Activated CD8-positive, alpha-beta T cell treated with anti-CD3 and anti-CD28 coated beads, Interleukin-2, amount 10 ng/mL, durations not matched to agents 7 days and 5 days (primary cell): ENCODE measurements at places on chromosomes 7 and 10. TPM values are rescaled to one million over a fixed set of nuclear protein-coding genes. Genes with fewer than 3 reads are reported as not detected.

DNA sequence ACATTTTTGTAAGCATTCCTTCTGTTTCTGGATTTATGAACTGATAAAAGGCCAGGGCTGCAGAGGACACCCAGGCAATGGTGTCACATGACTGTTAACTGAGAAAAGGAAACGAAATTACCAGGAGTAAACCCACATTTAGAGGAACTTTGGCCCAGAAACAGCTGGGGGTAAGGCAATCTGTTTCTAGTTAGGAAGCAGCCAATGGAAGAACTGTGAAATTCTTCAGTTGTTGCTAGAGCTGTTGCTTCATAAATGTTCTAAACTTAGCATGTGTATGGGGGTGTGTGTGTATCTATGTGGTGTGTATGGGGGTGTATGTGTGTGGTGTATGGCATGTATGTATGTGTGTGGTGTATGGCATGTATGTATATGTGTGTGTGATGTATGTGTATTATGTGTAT is 11.8 kb upstream of the PDCD4 start:
- peak overlapping the region; percentile 53 for H3K4me3 ChIP-seq
- H3K4me1 ChIP-seq = peaks cover 85% of the 10 kb centered on the region
- H3K36me3 ChIP-seq = peaks cover 8% of the 10 kb centered on the region
- peak overlapping the region; percentile 92 for H3K27ac ChIP-seq
- DNase-seq = peak; percentile 19
- H3K27me3 ChIP-seq = no peaks in the 10 kb centered on the region

DNA sequence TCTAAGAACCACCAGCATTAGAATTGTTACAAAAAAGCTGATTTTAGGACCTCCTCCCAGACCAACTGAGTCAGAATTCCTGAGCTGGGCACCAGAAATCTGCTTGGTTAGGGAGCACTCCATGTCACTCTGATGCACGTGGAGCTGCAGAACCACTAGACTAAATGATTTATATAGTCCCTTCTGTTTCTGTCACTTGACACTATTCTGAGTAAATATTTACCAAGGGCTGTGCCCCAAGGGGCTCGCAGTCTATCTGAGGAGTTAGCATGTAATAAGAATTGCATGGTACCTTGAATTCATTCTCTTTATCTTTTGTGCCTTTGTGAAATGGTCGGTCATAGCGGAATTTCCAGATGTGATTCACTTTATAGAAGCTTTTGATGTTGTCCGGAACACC is 196.0 kb upstream of the IMMP2L start:
- DNase-seq = no peak
- no peak overlapping the region for H3K27ac ChIP-seq
- H3K36me3 ChIP-seq = no peaks in the 10 kb centered on the region

DNA sequence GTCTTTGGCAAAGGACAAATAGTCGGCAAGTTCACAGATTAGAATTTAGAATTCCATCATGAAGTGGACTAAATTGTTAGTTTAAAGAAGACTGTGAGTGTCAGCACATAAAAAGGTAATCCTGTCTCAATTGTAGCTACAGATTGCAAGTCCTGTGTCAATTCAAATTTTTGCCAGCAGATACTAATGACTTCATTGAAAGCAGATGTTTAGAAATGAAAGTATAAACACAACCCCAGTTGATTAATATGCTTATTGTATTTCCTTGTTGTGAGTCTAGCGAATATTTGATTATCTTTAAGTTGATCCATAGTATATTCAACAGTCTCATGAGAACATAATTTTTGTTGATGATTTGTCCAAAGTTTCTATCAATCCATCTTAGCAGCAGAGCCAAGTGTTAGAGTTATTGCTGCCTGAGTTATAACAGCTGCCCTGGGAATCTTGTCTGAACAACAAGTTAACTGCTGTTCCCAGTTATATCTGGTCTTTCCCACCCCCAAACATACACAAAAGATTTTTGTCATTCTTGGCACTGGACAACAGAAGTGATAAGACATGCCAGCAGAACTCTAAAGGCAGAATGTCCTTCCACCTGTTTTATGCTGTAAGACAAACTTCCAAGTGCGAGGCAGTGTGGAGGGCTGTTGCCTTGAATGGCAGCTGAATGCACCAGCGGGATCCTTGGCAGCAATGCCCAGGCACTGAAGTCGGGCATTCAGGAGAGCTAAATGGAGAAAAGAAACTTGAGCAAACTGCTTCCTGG is 21.3 kb upstream of the HERPUD2 start:
- no peaks in the 10 kb centered on the region for H3K36me3 ChIP-seq
- H3K27ac ChIP-seq = no peak overlapping the region
- peaks cover 11% of the 10 kb centered on the region for H3K4me1 ChIP-seq
- H3K4me3 ChIP-seq = no peak overlapping the region
- peaks cover 2% of the 10 kb centered on the region for H3K27me3 ChIP-seq

GRCh38 chr10:116819999-116820677 is 29.2 kb upstream of the ENO4 start:
- no peak for DNase-seq
- no peaks in the 10 kb centered on the region for H3K36me3 ChIP-seq
- H3K27me3 ChIP-seq = no peaks in the 10 kb centered on the region
- H3K4me1 ChIP-seq = no peaks in the 10 kb centered on the region

DNA sequence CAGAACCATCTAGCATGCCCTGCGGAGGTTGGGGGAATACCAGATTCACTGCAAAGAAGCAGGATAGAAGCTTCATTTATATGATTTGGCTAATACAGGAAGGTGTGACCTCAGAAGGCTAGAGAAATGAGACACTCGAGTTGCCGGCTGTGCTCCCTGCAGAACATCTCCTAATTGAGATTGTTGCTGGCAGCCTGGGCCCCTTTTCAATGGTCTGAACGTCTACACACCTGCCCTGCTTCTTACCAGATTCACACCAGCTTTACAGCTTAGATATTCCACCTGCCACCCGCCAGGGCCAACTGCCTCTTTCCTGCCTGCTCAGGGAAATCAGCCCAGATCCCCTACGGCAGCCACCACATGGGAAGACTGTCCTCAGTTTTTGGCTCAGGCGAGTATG is 475.3 kb upstream of the AUTS2 start:
- no peaks in the 10 kb centered on the region for H3K36me3 ChIP-seq
- DNase-seq = no peak
- no peaks in the 10 kb centered on the region for H3K4me1 ChIP-seq
- H3K27ac ChIP-seq = no peak overlapping the region
- no peaks in the 10 kb centered on the region for H3K27me3 ChIP-seq

DNA sequence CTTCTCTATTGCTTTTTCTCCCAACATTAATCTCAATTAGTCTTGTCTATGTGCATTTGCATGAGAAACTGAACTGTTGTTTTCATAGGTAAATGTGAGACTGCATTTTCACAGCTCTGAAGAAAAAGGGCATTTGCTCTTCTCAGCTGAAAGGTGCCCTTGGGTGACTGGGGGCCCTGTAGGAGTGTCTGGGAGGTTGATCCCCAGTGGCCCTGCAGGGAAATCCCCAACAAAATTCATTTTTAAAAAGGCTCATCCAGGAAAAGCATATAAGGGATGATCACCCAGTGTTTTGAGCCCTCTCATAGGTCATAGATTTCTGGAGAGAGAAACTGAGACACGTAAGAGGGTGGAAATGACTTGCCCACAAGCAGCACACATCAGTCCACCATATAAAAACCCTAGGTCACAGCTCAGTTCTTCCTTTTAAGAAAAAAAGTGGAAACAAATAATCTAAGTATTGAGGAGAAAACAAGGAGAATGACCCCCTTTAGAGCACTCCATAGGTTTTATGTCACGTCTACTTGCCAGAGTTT is 190.3 kb upstream of the AHR start:
- H3K36me3 ChIP-seq = peaks cover 2% of the 10 kb centered on the region
- no peaks in the 10 kb centered on the region for H3K27me3 ChIP-seq
- no peak for DNase-seq
- no peak overlapping the region for H3K4me3 ChIP-seq

DNA sequence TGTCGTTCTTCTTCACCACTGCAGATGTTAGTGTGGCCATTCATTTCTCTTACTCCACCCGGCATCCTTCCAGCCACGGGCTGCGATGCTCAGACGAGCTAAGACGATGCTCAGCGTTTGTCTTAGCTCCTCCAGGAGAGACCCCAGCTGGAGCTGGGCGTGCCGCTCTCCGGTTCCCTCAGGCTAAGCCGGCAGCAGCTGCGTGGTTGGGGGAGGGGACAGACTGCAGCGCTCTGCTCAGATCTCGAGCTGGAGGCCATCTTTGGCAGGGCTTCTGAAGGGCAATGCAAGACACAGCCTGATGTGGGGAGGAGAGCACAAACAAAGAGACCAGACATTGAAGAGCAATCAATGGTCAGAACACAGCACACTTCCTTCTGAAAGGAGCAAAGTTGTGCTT is 4.8 kb downstream of the INA start:
- DNase-seq = no peak
- H3K27ac ChIP-seq = no peak overlapping the region
- peaks cover 53% of the 10 kb centered on the region for H3K27me3 ChIP-seq
- no peak overlapping the region for H3K4me3 ChIP-seq

- no peaks in the 10 kb centered on the region for H3K4me1 ChIP-seq
- no peaks in the 10 kb centered on the region for H3K27me3 ChIP-seq
- no peak for DNase-seq
- no peaks in the 10 kb centered on the region for H3K36me3 ChIP-seq
- H3K4me3 ChIP-seq = no peak overlapping the region
These were observed 93.8 kb downstream of the ADAM12 start for GRCh38 chr10:126294451-126294850.

DNA sequence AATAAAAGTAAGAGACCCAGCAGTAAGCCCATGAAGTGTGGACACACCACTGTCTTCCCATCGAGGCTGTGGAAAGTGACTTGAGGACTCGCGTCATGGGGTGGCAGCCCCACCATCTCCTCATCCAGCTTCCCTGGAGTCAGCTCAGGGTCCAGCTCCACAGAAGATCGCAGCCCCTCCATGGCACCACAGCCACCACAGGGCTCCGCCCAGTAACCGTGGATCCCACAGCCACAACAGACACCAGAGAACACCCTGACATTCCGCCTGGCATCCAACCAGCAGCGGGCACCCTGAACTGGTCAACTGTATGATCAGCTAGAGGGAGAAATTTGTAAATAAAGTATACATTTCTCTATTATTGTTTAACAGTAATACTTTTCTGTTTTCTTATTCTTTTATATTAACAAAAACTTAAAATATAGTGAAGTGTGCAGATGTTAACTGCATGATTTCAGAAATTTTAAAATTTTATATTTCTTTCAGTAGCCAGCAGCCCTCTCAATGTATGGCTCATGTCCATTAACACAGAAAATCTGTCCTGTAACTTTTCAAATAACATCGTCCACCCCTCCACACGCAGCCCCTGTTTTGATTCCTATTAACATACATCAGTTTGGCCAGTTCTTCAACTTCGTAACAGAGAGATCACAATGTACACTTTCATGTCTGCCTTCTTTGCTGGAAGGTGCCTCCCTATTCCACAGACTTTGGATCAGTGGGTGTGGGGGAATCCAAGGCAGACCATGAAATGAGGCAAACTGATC is 69.7 kb downstream of the ITGB1 start:
- no peak overlapping the region for H3K27ac ChIP-seq
- peaks cover 6% of the 10 kb centered on the region for H3K4me1 ChIP-seq
- no peak for DNase-seq
- H3K4me3 ChIP-seq = no peak overlapping the region
- H3K27me3 ChIP-seq = no peaks in the 10 kb centered on the region
- no peaks in the 10 kb centered on the region for H3K36me3 ChIP-seq

DNA sequence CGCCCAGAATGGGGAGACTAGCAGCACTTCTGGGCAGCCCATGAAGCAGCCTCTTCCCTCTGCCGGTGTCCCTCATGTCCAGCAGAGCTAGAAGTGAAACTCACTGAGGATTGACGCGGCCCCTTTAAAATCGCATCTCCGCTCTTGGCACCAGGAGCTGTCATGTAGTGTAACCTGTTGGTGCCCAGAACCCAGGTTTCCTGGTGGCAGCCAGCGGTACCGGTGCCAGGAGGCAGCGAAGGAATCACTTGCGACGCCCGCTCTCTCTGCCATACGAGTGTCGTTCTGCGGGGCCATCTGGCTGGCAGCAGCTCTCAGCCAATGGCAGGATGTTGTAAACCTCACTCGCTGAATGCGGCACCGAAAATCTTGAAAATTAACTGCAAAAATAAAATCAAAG is 82.7 kb downstream of the CUX1 start:
- no peaks in the 10 kb centered on the region for H3K4me1 ChIP-seq
- no peak overlapping the region for H3K27ac ChIP-seq
- H3K36me3 ChIP-seq = no peaks in the 10 kb centered on the region
- no peak overlapping the region for H3K4me3 ChIP-seq
- no peak for DNase-seq

DNA sequence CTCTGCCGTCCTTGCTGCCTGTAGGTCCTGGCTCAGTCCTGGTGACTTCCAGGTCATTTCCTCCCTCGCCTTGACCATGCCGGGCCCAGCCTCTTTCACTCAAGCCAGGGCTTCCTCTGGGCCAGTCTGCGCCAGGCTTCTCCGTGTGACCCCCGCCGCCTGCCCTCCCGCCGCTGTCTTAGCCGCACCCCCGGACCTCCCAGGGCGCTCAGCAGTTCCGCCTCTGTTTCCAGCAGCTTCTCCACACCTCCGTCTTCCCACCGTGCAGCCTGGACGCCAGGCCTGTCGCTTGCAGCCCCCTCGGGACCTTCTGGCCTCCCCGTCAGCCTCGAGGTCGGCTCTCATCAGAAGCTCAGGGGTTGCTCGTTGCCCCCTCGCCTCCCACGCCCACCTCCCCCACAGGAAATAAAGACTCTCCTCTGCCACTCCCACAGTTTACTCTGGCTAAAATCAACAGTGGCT is 123.0 kb upstream of the FZD8 start:
- H3K4me3 ChIP-seq = no peak overlapping the region
- no peak overlapping the region for H3K27ac ChIP-seq
- no peak for DNase-seq

DNA sequence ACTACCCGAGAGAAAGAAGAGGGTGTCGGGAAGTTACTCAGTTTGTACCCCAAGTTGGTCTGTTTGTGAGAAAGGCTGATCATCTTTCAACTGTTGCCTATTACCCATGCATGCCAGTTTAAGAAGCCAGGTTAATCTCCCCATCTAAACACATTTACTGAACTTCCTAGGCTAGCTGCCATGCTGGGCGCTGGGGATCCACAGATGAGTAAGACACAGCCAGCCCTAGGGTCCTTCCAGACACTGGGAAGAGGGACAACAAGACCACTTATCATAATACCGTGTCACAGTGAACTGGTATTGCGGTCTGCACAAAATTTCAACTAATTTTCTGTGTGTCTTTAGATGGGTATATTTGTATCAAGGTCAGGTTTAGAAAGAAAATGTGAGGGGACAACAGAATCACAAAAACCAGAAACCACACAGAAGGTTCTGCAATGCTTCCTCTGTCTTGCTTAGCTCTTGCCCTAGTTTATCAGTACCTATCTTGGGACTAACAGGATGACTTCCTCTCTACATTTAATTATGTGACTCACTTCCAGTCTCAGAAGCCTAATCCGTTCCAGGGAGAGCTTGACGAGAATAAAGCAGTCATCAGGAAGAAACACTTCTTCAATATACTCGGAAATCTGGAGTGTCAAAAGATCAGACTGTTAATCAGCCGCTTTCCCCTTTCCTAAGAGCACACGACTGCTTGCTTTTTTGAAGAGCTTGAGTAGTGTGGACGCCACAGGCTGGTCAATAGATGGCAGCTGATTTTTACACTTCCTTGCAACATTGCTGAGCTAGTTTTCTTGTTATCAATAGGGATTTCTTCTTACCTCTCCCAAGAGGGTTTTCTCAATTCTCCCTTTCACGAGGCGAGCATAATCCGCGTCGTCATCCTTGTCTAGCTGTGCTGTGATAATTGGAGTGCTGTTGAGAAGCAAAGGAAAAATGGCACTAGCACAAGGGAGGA is 45.7 kb downstream of the POLR3A start:
- H3K36me3 ChIP-seq = peaks cover 60% of the 10 kb centered on the region
- H3K27me3 ChIP-seq = no peaks in the 10 kb centered on the region
- no peak overlapping the region for H3K27ac ChIP-seq
- DNase-seq = no peak

The RBP3 gene
- total RNA-seq = not detected

The ADO gene
- total RNA-seq = 22.6 TPM

The CYP3A7 gene
- total RNA-seq = not detected

The HDAC9 gene
- 1.4 TPM for total RNA-seq
